HuH-7 (cell line): ENCODE measurements at places on chromosomes 3 and 15.

DNA sequence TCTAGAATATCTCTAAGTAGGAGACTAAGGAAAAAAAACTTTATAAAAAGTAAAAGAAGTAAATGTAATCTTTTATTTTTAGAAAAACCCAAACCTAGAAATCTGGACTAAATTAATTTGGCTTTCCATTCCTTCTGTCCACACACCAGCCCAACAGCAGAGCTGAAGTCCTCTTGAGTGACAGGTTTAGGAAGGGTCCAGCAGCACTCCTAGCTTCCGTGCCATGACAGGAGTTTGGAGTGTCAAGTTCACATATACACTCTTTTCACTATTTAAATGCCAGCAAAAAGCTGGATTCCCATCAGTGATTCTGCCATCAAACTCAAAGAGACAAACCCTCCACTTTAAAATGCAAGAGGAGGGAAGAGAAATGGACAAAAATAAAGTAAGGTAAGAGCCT is 13.1 kb downstream of the PROK2 start:
- no peak for DNase-seq

- no peak for DNase-seq
Measured at GRCh38 chr15:84904419-84904818, 20.0 kb downstream of the SLC28A1 start.

DNA sequence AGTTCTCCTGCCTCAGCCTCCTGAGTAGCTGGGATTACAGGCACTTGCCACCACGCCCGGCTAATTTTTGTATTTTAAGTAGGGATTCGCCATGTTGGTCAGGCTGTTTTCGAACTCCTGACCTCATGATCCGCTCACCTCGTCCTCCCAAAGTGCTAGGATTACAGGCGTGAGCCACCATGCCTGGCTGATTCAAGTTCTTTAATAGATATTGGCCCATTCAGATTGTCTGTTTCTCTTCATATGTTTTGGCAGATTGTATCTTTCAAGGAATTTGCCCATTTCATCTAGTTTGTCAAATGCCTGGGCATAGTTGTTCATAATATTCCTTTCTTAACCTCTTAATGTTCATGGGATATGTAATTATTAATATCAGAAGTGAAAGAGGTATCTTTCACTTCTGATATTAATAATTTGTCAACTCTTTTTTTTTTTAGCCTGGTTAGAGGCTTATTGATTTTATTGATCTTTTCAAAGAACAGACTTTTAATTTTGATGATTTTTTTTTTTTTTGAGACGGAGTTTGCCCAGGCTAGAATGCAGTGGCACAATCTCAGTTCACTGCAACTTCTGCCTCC is 40.2 kb upstream of the ZFAND6 start:
- DNase-seq, result no peak

DNA sequence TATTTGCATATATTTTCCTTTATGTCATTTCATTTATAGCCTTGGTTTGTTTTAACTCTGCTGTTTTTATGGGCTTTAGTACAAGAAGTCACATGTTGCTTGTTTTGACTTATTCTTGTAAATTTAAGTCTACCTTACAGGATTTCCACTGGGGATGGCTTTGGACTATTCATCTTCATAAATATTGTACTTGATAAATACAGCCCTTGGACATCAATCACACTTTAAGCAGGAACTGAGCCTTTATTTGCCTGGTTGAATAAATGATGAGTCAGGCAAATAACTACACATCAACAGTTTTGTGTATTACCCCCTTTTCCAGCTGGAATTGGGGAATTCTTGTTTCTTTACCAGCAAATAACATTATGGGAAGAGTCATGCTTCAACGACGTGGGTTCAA is 286.0 kb downstream of the CNTN3 start:
- no peak for DNase-seq

GRCh38 chr15:53759411-53759931 is at the start of gene WDR72:
TSS of gene WDR72 (minus strand) at chr15:53759663. CDS start at chr15:53733149, 26,514 bp downstream.
- DNase-seq, result peak; percentile 71

- DNase-seq, result no peak
Measured at GRCh38 chr15:101022876-101023275, 103.7 kb downstream of the LRRK1 start.

- DNase-seq, result no peak
Measured at GRCh38 chr15:67335534-67336222, 81.1 kb downstream of the IQCH start.

DNA sequence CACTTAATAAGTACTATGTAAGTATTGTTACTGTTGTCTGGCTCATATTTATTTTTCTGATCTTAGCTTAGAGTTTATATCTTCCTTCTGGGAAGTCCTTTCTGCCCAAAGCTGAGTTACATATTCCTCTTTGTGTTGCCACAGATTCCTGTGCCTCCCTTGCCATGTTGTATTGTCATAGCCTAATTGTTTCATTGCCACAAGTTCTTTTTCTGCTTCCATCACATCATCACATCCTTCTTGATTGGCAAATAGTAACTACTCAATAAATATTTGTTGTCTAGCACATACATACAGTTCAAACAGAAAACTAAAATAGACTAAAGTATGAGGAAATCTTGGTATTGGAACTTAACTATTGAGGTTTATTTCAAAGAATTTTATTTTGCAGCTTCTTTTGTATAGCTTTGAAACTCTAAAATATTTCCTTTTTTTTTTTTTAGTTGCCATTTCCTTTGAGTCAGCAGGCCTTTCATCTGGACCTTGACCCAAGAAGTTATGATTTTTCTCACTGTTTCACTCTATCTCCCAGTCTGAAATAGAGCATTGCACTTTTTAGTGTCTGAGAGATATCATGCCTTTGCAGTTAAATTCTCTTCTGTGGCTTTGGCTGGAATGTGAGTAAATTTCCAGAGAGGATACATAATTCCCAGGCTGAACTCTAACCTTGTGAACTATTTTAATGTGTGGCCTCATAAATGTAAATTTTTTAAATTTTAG is 98.2 kb downstream of the ZNF609 start:
- DNase-seq, result no peak

GRCh38 chr3:101464235-101464634 is 48.8 kb downstream of the SENP7 start:
- no peak for DNase-seq

- DNase-seq, result no peak
Measured at GRCh38 chr3:159721324-159721723, 267.3 kb upstream of the IL12A start.

DNA sequence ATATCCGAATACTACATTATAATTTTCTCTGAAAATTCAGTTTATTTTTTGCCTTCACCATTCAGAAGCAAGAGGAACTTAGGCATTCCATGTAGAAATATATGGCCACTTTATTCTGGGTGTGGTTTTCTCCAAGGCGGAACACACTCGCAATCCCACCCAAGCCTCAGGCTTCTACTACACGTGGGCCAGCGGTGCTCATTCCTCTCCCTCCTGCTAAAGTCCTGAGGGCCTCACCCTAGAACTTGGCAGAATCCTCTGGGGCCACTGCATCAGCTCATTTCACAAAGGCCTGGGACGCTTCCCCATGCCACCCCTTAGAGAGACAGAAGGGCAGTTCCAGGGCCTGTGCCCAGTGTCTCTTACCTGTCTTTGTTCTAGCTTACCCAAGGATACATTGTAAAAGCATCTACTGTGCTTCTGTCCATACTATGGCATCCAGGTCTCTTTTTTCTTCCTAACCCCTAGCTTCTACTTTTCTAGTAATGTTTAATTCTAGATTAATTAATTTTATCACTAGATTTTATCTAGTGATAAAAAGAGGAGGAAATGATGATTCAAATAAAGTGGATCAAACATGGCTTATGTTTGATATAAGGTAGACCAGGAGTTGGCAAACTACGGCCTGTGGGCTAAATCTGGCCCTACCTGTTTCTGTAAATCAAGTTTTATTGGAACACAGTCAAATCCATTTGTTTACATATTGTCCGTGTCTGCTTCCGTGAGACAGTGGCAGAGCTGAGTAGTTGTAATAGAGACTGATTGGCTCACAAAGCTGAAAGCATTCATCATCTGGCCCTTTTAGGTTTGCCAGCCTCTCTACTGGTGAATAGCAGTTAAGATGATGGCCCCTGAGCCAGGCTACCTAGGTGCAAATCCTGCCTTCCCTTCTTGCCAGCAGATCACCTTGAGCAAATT is 29.8 kb downstream of the LARS2 start:
- DNase-seq, result no peak

- no peak for DNase-seq
Measured at GRCh38 chr15:45021348-45021747, 1.6 kb upstream of the SORD start.

GRCh38 chr3:128319741-128320141 is 146.9 kb downstream of the DNAJB8 start:
- no peak for DNase-seq

DNA sequence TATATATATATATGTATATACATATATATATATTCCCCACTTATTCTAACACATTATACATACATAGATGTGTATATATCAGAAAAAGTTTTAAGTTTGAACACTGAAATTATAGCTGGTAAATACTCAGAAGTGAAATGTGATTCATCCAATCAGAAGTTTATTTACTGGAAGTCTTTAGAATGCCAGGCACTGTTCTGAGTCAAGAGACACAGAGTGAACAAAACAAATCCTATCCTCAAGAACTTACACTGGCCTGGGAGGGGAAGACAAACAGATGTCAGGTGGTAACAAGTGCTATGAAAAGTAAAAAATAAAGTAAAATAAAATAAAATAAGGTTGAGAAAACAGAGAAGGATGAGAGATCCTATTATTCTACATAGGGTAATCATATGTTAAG is 13.4 kb downstream of the DHX36 start:
- DNase-seq, result no peak

DNA sequence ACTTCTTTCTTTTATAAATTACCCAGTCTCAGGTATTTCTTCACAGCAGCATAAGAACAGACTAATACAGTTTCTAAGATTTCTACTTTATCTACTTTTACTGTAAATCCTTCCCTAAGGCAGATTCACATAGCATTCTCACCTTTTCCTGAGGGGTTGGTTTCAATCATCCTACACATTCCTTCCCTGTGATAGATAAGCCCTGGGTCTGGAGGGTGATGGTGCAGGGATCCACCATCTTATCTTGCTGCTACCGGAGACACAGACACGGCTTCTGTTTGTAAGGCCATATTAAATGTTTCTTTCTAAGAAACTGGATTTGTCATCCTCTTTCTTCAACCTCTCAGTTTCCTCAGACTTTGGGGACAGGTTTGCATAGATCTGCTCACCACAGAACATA is 6.1 kb downstream of the IQCF5 start:
- DNase-seq, result no peak

GRCh38 chr3:61774279-61774890 is 213.0 kb downstream of the PTPRG start:
- no peak for DNase-seq

- peak; percentile 66 for DNase-seq
Measured at GRCh38 chr15:45457641-45458539, 64.7 kb downstream of the SLC30A4 start.

- DNase-seq, result no peak
Measured at GRCh38 chr3:125189378-125190165, 23.0 kb downstream of the SLC12A8 start.

DNA sequence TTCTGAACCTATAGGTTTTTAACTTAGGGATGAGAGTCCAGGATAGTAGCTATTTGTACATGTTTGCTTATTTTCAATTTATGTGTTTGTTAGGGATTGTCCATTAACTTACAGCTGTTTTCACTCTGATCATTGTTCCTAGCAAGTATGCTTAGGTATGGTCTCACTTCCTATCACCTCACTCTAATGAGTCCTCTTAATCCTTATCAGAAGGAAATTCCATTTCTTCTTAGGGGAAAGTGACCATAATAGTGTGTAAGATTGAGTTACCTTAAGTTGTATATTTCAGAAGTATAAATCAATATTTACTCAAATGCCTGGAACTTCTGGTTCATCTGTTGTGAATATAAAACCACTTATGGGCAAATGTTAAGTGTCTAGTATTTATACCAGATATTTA is 53.0 kb downstream of the PIAS1 start:
- no peak for DNase-seq

DNA sequence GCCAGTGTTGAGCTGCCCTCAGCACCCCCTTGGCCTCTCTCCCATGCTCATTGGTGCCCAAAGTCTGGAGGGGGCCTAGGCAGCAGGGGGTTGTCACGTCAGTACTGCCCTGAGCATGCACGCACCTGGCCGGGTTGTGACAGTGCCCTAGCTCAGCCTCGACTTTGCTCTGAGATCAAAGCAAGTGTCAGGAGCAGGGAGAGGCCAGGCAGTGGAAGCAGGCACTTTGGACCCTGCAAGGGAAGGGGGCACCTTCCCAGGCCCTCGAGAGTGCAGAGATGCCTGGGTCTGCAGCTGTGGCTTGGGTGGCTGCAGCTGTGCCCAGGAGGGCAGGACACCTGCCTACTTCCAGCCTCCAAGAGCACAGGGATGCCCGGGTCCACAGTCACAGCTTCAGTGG is 561.3 kb downstream of the NLGN1 start:
- DNase-seq, result no peak

GRCh38 chr3:102174312-102174712 is 260.5 kb upstream of the ZPLD1 start:
- DNase-seq, result no peak

DNA sequence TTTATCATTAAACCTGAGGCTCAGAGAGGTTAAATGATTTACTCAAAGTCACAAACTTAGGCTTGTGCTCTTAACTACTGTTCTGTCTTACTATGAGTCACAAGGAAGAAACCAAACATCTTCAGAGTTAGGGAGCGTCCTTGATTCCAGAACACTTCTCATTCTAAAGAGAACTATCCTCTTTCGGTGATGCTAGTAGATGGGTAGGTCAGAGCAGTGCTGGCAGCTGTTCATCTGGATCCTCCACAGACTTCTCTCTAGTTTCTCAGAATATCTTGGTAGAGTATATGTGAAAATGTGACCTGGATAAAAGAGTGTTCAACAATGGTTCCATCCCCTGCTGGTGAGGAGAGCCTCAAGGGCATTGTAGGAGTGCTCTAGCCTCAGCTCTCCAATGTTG is 3.3 kb downstream of the ARL6IP5 start:
- no peak for DNase-seq

DNA sequence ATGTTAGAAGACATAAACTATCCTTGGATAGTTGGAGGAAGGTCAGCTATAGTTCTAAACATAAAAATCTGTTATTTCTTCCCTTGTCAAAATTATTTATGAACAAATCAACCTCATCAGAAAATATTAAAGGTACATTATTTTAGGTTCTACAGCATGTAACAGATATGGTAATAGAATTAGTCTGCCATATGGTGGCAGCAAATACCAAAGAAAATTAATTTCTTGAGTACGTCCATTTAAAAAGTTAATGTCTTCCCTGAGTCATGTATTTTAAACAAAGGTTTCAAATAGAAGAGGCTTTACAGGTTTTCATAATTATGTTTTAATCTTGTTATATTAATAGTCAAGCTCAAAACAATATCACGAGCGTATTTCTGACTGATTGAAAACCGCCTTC is 17.9 kb upstream of the ANKRD28 start:
- no peak for DNase-seq

- no peak for DNase-seq
Measured at GRCh38 chr15:25824618-25825017, 38.5 kb downstream of the ATP10A start.

GRCh38 chr3:174046311-174046710 is 648.8 kb downstream of the NLGN1 start:
- no peak for DNase-seq

- DNase-seq, result no peak
Measured at GRCh38 chr3:36653095-36653494, 111.3 kb downstream of the DCLK3 start.

GRCh38 chr15:63370764-63371163 is 10.9 kb downstream of the CA12 start:
- DNase-seq, result no peak
